ENCODE measurements at places on chromosomes 16 and 17. TPM values are rescaled to one million over a fixed set of nuclear protein-coding genes. Genes with fewer than 3 reads are reported as not detected.

Gene ALOX12
- total RNA-seq, result 0.26 TPM

Gene SLC13A2
- not detected for total RNA-seq

Gene SLC38A8
- not detected for total RNA-seq

Gene IRF8
- total RNA-seq, result not detected

Gene KRT39
- total RNA-seq, result 0.33 TPM

Gene SRRM2
- 43.9 TPM for total RNA-seq

Gene DLX3
- not detected for total RNA-seq

GRCh38 chr17:57158325-57158724 lies 73.3 kb downstream of the AKAP1 start:
- no peak overlapping the region for H3K27ac ChIP-seq
- no peaks in the 10 kb centered on the region for H3K4me1 ChIP-seq
- no peak overlapping the region for H3K4me3 ChIP-seq
- no peaks in the 10 kb centered on the region for H3K27me3 ChIP-seq

- H3K4me1 ChIP-seq, result no peaks in the 10 kb centered on the region
- H3K4me3 ChIP-seq, result no peak overlapping the region
- no peaks in the 10 kb centered on the region for H3K27me3 ChIP-seq
- no peak overlapping the region for H3K27ac ChIP-seq
Observed at GRCh38 chr17:64403881-64404460, 13.3 kb upstream of the PECAM1 start.

DNA sequence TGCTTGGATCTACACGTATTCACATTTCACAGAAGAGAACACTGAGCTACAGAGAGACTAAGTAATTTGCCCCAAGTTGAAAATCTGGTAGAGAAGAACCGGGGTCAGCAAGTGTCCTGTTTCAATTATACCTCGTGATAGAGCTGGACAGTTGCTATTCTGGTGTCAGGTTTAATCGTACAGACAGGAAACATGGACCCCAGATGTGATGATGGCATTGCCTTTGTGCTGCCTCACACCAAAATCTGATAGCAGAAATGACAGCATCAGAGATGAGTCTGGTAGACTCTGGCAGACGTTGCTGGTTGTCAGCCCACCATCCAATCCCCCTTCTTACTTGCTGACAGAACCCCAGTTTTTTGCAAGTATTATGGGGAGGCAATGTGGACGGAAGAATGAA lies 112.1 kb upstream of the FOXF1 start:
- no peaks in the 10 kb centered on the region for H3K36me3 ChIP-seq
- DNase-seq, result no peak
- no peak overlapping the region for H3K4me3 ChIP-seq
- H3K4me1 ChIP-seq, result peaks cover 24% of the 10 kb centered on the region

- H3K4me3 ChIP-seq, result no peak overlapping the region
- H3K36me3 ChIP-seq, result no peaks in the 10 kb centered on the region
- H3K27me3 ChIP-seq, result no peaks in the 10 kb centered on the region
- no peak overlapping the region for H3K27ac ChIP-seq
- H3K4me1 ChIP-seq, result no peaks in the 10 kb centered on the region
- DNase-seq, result no peak
Observed at GRCh38 chr16:4745274-4745569, 10.9 kb downstream of the DNAAF8 start.

DNA sequence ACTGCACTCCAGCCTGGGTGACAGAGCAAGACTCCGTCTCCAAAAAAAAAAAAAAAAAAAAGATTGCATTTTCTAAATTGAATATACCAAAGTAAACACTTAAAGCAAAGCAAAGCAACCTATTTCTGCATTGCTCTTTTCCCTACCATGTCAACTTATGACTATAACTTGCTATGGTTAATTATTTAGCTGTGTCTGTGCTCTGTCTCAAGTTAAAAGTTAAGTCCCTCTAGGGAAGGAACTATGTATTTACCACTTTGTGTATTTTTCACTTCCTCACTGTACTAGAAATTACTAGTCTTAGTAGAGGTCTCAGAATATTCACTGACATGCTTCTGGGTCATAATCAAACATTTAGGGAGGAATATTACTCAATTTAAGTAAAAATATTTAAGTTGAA lies 711.7 kb upstream of the SOX9 start:
- H3K4me1 ChIP-seq, result peaks cover 2% of the 10 kb centered on the region
- no peaks in the 10 kb centered on the region for H3K36me3 ChIP-seq
- H3K27me3 ChIP-seq, result no peaks in the 10 kb centered on the region
- no peak overlapping the region for H3K27ac ChIP-seq
- no peak for DNase-seq
- H3K4me3 ChIP-seq, result no peak overlapping the region

DNA sequence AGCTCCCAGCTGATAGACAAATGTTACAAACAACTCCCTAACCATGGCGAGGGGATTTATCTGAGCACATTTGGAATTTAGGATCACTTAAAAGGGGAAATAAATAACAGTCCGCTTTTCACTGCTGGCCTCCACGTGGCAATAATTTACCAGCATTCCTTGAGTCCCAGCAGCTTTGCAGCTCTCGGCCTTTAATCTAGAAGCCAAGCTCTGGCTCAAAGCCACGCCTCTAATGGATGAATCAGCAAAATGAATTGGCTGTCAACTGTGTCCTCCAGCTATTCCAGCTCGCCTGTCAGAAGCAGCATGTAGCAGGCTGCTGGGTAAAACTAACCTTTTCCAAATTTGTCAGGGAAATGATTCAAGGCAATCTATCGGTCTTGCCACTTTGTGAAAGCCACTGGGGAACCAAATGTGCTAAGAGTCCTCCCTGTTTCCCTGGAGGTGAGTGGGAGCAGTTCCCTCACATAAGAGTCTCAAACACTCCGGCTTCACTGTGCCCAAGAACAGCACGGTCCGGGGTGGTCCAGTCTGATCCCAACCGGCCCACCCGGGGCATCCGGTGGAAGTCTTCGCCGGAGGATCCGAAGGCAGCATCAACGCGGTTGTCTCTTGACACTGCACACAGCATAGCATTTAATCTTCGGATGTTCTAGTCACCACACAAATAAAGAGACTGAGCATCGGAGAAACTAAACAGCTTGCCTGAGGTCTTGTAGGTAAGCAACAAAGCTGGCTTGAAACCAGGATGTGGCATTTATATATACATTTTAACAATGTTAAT lies 143.3 kb downstream of the PARN start:
- H3K36me3 ChIP-seq, result no peaks in the 10 kb centered on the region
- H3K27me3 ChIP-seq, result no peaks in the 10 kb centered on the region
- H3K4me1 ChIP-seq, result peaks cover 12% of the 10 kb centered on the region
- H3K4me3 ChIP-seq, result peak overlapping the region; percentile 43

GRCh38 chr17:78797691-78798585 lies 15.9 kb upstream of the CYTH1 start:
- peak; percentile 52 for DNase-seq
- peaks cover 39% of the 10 kb centered on the region for H3K36me3 ChIP-seq
- no peak overlapping the region for H3K4me3 ChIP-seq
- no peaks in the 10 kb centered on the region for H3K4me1 ChIP-seq

GRCh38 chr16:2512735-2513404 lies 882 bp upstream of the ATP6V0C start:
- no peak overlapping the region for H3K4me3 ChIP-seq
- DNase-seq, result no peak
- H3K36me3 ChIP-seq, result peaks cover 3% of the 10 kb centered on the region
- no peaks in the 10 kb centered on the region for H3K27me3 ChIP-seq

GRCh38 chr17:1597861-1598342 lies 30.7 kb downstream of the SLC43A2 start:
- no peaks in the 10 kb centered on the region for H3K27me3 ChIP-seq
- no peaks in the 10 kb centered on the region for H3K4me1 ChIP-seq
- no peak overlapping the region for H3K4me3 ChIP-seq
- H3K27ac ChIP-seq, result no peak overlapping the region
- DNase-seq, result no peak

DNA sequence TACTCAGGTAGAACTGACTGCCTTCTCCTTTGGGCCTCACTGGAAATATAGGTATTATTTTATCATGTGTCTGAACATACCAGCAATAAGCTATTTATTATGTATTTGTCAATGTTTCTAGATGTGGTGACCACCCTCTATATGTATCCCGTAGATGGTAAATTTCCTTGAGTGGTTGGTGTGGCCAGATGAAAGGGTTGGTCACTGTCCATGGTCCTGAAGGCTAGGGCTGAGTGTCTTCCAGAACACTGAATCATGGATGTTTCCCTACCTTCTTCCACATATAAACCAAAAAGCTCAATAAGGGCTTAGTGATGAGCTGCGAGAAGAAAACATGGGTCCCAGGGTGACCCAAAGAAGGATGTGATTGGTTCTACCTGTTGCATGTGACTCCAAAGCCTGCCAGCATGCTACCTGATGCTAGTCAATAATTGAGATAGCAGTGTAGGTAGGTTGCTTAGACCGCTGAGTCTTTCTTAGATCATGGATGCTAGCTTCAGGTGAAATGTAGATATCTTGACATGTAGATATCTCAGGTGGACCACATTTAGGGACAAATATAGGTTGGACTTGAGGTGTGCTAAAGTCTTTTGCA lies 150.3 kb downstream of the ASIC2 start:
- no peak overlapping the region for H3K4me3 ChIP-seq
- no peak overlapping the region for H3K27ac ChIP-seq
- DNase-seq, result peak; percentile 28
- no peaks in the 10 kb centered on the region for H3K27me3 ChIP-seq

- H3K4me1 ChIP-seq, result peaks cover 5% of the 10 kb centered on the region
- H3K4me3 ChIP-seq, result no peak overlapping the region
- no peaks in the 10 kb centered on the region for H3K27me3 ChIP-seq
- peak overlapping the region; percentile 7 for H3K27ac ChIP-seq
- no peak for DNase-seq
Observed at GRCh38 chr17:4130715-4131114, 12.1 kb downstream of the ZZEF1 start.

DNA sequence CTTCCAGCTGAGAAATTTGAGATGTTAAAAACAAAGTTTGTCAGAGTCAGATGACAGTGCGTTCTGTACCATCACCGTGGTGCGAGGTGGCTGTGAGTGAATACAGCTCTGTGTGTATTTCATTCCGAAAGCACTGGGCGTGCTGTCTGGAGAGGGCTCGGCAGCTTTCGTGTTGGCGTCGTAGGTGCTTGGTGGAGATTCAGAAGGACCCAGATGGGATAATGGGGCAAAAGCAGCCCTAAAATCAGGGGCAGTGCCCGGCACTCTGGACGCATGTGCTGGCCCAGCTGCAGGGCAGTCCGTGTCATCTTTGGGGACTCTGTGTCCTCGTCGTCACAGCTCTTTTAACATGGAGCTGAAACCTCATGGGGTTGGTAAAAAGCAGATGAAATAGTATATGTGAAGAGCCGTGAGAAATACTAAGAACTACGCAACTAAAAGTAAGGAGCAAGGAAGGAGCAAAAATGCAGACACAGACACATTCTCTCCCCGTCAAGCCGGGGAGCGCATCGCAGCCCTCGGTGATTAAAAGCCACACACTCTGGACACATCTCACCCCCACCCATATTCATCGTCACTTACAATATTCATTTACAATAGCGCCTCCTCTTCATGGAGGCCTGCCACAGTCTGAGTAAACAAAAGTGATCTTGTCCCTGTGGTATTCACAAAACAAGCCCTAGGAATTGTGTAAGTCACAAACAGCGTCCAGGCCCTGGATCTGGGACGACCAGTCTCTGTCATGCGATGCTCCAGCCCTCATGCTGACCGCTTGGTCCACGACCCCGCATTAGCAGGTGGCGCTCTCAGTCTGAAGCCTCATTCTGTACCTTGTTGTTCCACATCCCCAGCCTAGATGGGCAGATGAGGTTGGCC lies 206.7 kb downstream of the RPTOR start:
- no peaks in the 10 kb centered on the region for H3K36me3 ChIP-seq
- H3K27ac ChIP-seq, result peak overlapping the region; percentile 70
- DNase-seq, result peak; percentile 65
- no peaks in the 10 kb centered on the region for H3K27me3 ChIP-seq

- no peak for DNase-seq
- peaks cover 29% of the 10 kb centered on the region for H3K4me1 ChIP-seq
- no peak overlapping the region for H3K4me3 ChIP-seq
- H3K27me3 ChIP-seq, result no peaks in the 10 kb centered on the region
- no peaks in the 10 kb centered on the region for H3K36me3 ChIP-seq
Observed at GRCh38 chr16:53094013-53094630, 39.3 kb downstream of the CHD9 start.

- H3K4me3 ChIP-seq, result no peak overlapping the region
- H3K4me1 ChIP-seq, result no peaks in the 10 kb centered on the region
- no peak for DNase-seq
- H3K27ac ChIP-seq, result no peak overlapping the region
- H3K27me3 ChIP-seq, result no peaks in the 10 kb centered on the region
Observed at GRCh38 chr16:17301593-17302135, 169.1 kb downstream of the XYLT1 start.

- H3K4me1 ChIP-seq, result no peaks in the 10 kb centered on the region
- DNase-seq, result no peak
- H3K36me3 ChIP-seq, result no peaks in the 10 kb centered on the region
- H3K27ac ChIP-seq, result no peak overlapping the region
Observed at GRCh38 chr16:86022381-86022960, 123.5 kb downstream of the IRF8 start.

- H3K36me3 ChIP-seq, result no peaks in the 10 kb centered on the region
- no peak overlapping the region for H3K27ac ChIP-seq
- H3K27me3 ChIP-seq, result peaks cover 12% of the 10 kb centered on the region
Observed at GRCh38 chr17:38658741-38659345, 15.9 kb downstream of the EPOP start.

- no peaks in the 10 kb centered on the region for H3K27me3 ChIP-seq
- DNase-seq, result peak; percentile 45
- no peak overlapping the region for H3K4me3 ChIP-seq
Observed at GRCh38 chr16:65546353-65546791, 424.5 kb upstream of the CDH11 start.

DNA sequence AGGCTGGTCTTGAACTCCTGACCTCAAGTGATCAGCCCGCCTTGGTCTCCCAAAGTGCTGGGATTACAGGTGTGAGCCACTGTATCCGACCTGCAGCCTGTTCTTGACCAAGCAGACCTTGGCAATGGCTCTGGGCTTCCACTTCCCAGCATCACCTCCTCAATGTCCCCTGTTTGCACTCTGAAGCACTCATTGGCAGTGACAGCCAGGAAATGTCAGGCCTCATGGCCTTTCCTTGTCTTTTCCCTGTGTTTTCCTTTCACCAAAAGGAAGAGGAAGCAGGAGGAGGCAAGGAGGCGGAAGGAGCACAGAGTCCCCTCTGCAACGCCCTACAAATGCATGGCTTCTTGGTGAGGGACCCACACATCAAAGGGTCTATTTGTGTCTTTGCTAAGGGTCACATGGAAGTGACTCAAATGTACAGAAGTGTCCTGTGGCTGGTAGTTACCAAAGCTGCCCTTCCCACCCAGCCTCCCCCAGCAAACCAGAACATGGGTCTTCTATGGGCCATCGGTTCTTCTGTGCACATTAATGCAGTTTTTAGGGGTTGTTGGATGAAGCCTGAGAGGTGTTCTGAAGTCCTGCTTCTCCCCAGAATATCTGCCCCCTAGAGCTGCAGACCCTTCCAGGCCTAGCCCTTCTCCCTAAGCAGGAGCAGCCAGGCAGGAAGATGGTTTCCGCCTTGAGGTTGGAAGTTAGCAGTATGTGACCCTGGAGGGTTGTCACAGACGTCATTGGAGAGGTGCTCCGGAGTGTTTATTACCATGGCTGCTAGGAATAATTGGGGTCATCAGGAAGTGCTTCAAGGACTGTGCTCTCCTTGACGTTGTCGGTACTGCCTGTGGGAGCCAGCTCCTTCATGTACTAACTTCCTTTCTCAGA lies 60.8 kb downstream of the WIPI1 start:
- no peaks in the 10 kb centered on the region for H3K36me3 ChIP-seq
- no peak overlapping the region for H3K4me3 ChIP-seq
- H3K4me1 ChIP-seq, result peaks cover 6% of the 10 kb centered on the region
- H3K27me3 ChIP-seq, result no peaks in the 10 kb centered on the region
- H3K27ac ChIP-seq, result no peak overlapping the region

GRCh38 chr17:44930667-44931066 lies 15.4 kb upstream of the GFAP start:
- no peak overlapping the region for H3K4me3 ChIP-seq
- H3K4me1 ChIP-seq, result no peaks in the 10 kb centered on the region
- H3K27me3 ChIP-seq, result no peaks in the 10 kb centered on the region
- peaks cover 29% of the 10 kb centered on the region for H3K36me3 ChIP-seq

GRCh38 chr17:34760931-34761495 lies 181.6 kb downstream of the TMEM132E start:
- H3K36me3 ChIP-seq, result no peaks in the 10 kb centered on the region
- H3K4me1 ChIP-seq, result no peaks in the 10 kb centered on the region
- no peak for DNase-seq
